ENCODE measurements at places on chromosomes 1 and 21.

GRCh38 chr1:53557369-53557768 is 98.2 kb downstream of the DMRTB1 start:
- DNase-seq: no peak

- DNase-seq: peak; percentile 2
Measured at GRCh38 chr1:16430606-16431005, 6.6 kb downstream of the SPATA21 start.

- peak; percentile 1 for DNase-seq
Measured at GRCh38 chr1:55916481-55916880, 662.9 kb downstream of the PLPP3 start.

- DNase-seq: no peak
Measured at GRCh38 chr1:221993444-221993948, 251.6 kb upstream of the DUSP10 start.

DNA sequence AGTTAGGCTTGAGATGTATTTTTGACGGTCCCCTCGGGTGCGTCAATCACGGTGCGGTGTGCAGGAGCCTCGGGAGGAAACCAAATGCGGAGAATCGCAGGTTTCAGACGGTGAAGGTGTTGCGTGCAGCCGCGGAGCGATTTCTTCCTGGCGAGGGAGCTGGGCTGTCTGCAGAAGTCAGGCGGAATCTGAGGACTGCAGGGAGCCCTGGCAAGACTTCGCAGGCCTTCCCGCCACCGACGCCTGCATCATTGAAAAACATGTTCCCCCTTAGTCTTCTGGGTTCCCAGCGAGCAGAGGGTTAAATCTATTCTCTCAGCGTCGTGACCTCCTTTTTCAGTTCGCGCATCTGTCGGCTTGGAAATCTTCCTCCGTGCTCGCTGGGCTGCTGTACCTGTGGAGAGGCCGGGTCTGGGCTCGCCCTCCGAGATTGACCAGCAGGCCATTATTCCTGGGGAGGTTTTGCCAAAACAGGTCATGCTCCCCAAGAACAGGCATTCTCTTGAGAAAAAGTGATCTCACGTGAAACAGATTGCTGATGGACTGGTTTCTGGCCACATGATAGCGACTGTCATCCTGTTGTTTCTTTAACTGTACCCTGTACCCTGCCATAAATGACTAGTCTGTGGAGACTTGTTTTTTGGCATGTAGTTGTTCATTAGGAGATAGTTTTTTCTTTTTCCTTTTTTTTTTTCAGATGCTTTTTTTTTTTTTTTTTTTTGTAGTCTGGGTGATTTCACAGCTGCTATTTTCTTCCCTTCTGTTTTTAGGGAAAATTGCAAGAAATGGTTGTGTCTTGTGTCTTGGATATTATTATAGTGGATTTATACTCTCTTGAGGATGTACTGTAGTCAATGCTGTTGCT is 894 bp downstream of the EPB41 start:
- DNase-seq: no peak

DNA sequence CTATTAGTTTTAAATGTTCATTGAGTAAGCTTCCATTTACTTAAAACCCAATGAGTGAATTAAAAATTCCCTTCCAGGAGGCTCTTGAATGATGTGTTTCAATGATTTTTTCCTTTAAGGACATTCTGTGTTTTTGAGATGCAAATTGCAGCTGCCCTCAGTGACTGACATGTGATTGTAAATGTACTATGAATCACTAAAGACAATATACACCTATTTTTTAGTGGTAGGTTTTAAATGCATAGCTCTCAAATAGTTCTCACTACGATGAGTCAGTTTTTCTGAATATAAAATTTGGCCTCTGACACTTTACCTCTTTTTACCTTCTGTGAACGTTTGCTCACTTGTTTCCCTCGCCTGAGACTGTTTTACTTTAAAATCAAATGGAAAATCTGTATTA is 204.7 kb downstream of the BARHL2 start:
- no peak for DNase-seq

DNA sequence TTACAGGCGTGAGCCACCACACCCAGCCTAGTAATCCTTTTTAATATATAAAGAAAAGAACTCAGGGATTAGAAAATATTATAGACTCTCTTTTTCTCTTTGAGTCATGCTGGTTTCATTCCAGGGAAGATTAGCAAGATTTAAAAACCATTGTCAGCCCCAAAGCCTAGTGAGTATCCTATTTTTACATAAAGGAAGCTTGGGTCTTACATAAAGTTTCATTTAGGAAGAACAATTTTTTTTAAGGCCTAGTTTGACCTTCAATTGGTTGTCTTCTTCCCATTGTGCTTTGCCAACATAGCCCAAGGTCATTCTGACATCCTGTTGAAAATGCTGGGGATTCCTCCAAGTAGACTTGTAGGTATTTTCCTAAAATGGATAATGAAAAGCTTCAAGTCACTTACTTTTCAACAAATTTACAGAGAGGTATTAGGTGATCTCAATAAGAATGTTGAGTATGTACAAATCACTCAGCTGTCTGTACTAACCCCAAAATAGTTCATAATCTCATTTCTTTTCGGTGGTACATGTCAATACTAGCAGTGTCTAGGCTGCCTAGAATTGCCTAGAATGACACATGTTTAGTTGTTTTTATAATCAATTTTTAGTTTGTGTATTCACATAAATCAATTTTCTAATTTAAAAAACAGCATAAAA is 4.3 kb upstream of the KIF14 start:
- DNase-seq: no peak

GRCh38 chr1:45205910-45206721 is at the start of gene ZSWIM5:
Gene ZSWIM5 (minus strand): TSS chr1:45206605. CDS start chr1:45206350, 255 bp downstream.
- no peak for DNase-seq

DNA sequence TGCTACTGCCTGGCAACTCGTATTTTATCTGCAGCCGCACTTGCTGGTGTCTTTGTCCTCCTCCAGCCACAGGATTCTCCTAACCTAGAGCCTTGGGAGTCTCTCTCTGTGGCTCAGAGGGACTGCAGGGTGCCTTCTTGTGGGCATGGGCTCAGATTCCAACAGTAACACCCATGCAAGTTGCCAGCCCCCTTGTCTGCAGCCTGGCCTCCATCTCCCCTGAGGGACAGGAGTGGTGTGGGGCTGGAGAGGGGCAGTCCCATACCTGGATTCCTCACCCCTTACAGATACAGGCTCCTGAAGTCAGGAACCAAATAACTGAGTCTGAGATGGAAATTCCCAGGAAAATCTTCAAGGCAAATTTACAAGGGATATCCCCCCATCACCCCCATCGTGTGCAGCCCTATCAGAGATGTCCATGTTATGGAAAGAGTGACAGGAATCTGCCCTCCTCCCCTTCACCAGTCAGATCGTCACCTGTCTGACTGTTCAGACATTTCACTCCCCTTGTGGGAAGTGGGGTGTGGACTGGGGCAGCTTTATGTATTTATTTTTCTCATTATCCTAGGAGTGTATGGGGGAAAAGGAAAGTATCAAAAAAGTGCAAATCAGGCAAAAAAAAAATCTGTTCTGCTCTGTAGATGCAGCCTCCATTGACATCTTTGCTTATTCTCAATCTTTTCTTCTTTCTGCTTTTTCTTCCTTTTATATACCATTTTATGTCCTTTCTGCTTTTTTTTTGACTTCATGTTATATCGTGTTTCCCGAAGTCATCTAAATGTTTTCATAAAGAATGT is 70.8 kb downstream of the MAN1C1 start:
- DNase-seq: no peak

DNA sequence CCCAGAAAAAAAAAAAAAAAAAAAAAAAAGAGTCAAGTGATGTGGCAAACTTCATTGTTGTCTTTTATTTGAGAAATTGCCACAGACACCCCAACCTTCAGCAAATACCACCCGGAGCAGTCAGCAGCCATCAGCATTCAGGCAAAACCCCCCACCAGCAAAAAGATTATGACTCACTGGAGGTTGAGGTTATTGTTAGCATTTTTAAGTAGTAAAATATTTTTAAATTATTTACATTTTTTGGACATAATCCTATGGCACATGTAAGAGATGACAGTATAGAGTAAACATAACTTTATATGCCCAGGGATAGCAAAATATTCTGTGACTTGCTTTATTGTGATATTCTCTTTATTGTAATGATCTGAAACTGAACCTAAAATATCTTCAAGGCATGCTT is 95.6 kb downstream of the CENPF start:
- DNase-seq: no peak

- no peak for DNase-seq
Measured at GRCh38 chr1:3170561-3171453, 101.8 kb downstream of the PRDM16 start.

- DNase-seq: no peak
Measured at GRCh38 chr1:240888787-240889048, 276.8 kb upstream of the GREM2 start.

- no peak for DNase-seq
Measured at GRCh38 chr1:8764293-8764937, 53.0 kb downstream of the RERE start.

DNA sequence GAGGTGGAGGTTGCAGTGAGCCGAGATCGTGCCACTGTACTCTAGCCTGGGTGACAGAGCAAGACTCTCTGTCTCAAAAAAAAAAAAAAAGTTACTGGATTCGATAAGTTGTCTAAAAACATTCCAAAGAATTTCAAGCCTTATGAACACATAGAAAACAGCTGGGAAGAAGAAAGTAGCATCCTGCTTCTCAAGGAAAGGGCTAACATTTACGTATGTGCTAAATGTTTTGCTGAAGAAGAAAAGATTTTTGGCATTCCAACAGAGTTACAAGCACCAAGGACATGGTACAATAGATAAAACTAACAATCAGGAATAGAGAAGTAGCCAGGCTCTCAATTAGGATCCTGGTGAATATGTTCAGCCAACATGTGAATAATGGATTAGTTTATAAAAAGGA is 69.8 kb downstream of the HFM1 start:
- no peak for DNase-seq

DNA sequence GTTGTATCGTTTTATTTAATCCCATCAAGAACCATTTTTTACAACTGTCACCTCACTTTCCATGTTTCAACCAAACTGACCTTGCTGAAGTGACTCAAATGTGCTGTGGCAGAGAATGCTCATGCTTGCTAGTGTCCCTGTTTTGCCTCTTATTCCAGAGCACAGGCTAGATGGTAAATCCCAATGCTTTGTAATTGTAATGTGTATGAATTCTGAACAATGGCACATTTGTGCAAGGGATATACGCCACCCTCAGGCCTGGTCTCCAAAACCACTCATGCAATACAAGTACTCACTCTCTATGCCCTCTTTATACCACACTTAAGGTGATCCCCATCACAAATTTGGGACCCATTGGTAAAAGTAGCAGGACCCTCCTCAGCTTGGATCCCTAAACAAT is 313.6 kb downstream of the HHIPL2 start:
- DNase-seq: no peak

GRCh38 chr1:207884266-207885029 is 26.5 kb downstream of the CD34 start:
- DNase-seq: no peak

- DNase-seq: no peak
Measured at GRCh38 chr1:236844499-236845271, 49.6 kb downstream of the MTR start.

- DNase-seq: no peak
Measured at GRCh38 chr1:26164036-26164860, 4.5 kb downstream of the C1orf232 start.

GRCh38 chr1:184838504-184838951 is 83.9 kb upstream of the EDEM3 start:
- no peak for DNase-seq

- no peak for DNase-seq
Measured at GRCh38 chr21:42440187-42440792, 36.6 kb downstream of the UBASH3A start.

DNA sequence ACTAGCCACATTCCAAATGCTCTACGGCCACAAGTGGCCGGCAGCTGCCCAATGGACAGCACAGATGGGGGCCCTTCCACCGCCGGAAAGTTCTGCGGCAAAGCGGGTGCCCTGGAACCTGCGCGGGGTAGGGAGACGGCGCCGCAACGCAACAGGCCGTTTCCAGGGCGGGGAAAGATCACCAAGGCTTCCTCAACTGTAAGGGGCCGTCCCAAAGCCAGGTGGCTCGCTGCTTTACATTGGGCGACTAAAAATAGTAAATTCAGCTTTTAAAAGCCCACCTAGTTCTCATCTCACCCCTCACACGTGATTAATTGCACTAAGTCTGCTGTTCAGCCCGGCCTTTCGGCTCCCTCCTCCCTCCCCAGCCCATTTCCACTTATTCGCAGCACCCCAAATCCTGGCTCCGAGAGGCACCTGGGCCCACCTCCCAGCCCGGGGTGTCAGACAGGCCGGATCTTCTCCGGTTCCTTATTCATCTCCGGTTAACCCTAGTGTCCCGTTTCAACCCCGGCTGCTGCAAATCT is 643 bp downstream of the CFAP298 start:
- DNase-seq: no peak

DNA sequence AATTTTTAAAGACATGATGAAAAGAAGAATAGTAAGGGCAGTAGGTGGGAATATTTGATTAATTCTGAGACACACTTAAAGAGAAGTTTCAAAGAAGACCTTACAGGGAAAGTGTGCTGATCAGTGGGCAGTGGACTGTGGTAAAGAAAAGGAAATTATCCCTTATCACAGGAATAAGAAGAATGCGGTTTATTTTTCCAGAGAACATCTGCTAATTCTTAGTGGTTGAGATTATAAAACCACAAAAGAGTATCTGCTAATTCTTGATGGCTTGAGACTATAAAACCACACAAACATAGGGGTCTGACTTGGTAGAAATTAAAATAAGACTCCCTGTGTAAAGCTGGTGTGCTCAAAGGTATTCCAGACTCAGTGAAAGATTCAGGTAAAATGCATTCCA is 60.0 kb upstream of the KCTD3 start:
- DNase-seq: no peak

DNA sequence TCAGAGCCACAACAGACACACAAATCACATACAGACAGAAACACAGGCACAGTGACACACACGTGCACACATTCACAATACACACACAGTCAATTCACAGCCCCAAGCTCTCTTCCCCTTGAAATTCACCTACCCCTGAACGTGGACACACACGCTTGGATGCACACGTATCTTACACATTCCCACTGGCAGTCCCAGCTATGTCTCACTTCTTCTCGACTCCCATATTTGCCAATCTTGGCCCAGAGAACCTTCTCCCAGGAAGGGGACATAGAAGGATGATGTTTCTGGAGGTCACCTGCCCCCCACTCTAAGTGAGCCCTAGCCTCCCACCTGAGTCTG is 1.6 kb downstream of the CRYBG2 start:
- no peak for DNase-seq

- DNase-seq: no peak
Measured at GRCh38 chr1:59481881-59482505, 185.1 kb downstream of the FGGY start.

GRCh38 chr1:117582451-117582850 is 23.4 kb upstream of the TENT5C start:
- DNase-seq: no peak

DNA sequence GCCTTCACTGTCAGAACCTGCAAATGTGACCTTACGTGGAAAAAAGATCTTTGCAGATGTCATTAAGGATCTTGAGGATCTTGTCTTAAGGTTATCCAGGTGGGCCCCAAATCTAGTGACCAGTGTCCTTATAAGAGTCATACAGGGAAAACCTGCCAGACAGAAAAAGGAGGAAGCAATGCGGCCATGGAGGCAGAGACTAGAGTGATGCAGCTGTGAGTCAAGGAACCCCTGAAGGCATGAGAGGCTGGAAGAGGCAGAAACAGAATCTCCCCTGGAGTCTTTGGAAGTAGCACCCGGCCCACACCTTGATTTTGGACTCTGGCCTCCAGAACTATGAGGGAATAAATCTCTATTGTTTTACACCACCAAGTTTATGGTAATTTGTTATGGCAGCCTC is 36.5 kb upstream of the DNASE2B start:
- DNase-seq: no peak
